ENCODE measurements at places on chromosomes 6 and 20.
A peak's percentile ranks its signal among the peaks of the same experiment; 100 is the strongest.

- DNase-seq: no peak
Observed at GRCh38 chr6:169669889-169670288, 31.9 kb downstream of the WDR27 start.

- DNase-seq: no peak
Observed at GRCh38 chr20:14992153-14992552, 654.7 kb upstream of the FLRT3 start.

GRCh38 chr6:159090530-159091480 lies 46.0 kb upstream of the TAGAP start:
- no peak for DNase-seq

DNA sequence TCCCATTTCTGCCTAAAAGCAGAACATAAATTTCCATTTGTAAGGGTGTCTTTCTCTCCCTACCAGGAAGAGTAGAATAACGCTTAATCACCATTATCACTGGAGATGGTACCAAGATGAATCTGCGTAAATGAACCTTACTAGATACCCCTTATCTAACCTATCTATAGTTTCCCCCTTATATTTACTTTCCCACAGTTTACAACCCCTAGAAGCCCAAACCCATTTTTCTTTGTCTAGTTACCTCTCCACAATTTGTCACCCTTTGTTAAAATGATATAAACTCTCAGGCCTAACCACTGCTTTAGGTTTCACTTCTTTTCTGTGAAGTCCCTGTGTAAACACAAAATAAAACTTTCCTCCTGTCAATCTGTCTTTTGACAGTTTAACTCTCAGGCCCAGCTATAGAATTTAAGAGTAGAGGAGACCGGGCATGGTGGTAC lies 45.5 kb downstream of the PCNA start:
- no peak for DNase-seq

DNA sequence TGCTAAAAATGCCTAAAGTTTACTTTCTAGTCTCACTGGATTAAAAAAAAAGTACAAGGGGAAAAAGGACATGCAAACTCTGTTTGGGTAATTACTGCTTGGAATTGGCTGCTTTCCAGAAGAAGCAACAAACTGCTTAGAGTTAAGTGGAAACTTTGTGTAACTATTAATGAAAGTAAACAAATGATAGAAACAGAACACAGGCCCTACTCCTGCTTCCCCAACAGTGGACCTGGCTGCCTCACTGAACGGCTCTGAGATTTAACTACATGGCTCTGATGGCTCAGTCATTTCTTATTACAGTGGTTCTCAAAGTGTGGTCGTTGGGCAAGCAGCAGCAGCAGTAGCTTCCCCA lies 108.5 kb downstream of the MAN1A1 start:
- DNase-seq: no peak

DNA sequence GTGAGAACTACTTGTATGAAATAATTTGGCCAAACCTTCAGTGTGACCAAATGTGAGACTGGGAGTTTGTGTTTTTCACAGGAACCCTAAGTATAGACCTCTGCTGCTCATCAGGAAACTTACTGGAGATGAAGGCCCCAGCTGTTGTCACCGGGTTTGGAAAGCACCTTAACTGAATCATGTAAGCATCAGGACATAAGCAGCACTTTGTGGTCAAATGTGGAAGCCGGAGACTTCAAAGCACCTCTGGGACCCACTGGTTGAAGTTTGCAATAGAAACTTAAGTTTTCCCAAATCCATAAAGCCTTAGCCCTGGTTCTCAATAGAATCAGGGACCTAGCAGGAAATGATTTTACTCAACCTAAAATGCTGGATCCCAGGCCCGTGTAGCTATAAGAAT lies 14.3 kb downstream of the TTPAL start:
- no peak for DNase-seq

- DNase-seq: no peak
Observed at GRCh38 chr6:56938649-56939191, 16.2 kb upstream of the BEND6 start.

GRCh38 chr6:23445157-23445710 lies 680.8 kb upstream of the NRSN1 start:
- no peak for DNase-seq

- peak; percentile 15 for DNase-seq
Observed at GRCh38 chr6:130132286-130132701, 90.5 kb downstream of the SAMD3 start.

DNA sequence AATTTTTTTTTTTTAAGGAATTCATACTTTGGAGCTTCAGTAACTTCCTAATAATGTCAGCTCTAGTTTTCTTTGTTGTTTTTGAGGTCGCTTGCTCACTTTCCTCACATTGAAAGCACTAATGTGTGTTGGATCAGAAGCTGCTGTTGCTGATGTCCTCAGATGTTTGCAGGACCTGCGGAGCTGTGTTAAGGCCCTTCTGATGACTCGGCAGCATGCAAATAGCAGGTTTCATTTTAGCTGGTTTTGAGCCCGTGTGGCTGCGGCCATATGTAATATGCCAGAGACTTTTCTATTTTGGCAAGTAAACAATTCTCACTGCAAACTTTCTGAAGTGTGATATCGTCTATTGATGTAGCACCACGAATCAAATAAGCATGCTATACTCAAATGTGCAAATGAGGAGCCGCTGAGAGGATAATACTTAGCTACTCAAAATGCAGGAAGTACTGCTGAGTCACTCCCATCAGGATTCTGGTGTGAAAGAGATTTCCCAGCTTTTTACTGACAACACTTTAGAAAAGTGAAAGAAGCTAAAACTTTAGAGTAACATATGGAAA lies 187.8 kb downstream of the SASH1 start:
- DNase-seq: no peak

GRCh38 chr6:112215488-112216284 lies 38.7 kb downstream of the LAMA4 start:
- DNase-seq: no peak

- no peak for DNase-seq
Observed at GRCh38 chr6:166786704-166787293, 159.7 kb upstream of the RPS6KA2 start.

GRCh38 chr20:14859627-14860026 lies 522.2 kb upstream of the FLRT3 start:
- DNase-seq: no peak

GRCh38 chr20:3934624-3935023 lies 45.4 kb downstream of the PANK2 start:
- DNase-seq: no peak

- DNase-seq: no peak
Observed at GRCh38 chr6:147642458-147642857, 134.0 kb downstream of the SAMD5 start.
